C1 segment of cervical spinal cord (tissue), 14 donors: ENCODE measurements at places on chromosomes 13 and 19.
A peak's percentile ranks its signal among the peaks of the same experiment; 100 is the strongest.

DNA sequence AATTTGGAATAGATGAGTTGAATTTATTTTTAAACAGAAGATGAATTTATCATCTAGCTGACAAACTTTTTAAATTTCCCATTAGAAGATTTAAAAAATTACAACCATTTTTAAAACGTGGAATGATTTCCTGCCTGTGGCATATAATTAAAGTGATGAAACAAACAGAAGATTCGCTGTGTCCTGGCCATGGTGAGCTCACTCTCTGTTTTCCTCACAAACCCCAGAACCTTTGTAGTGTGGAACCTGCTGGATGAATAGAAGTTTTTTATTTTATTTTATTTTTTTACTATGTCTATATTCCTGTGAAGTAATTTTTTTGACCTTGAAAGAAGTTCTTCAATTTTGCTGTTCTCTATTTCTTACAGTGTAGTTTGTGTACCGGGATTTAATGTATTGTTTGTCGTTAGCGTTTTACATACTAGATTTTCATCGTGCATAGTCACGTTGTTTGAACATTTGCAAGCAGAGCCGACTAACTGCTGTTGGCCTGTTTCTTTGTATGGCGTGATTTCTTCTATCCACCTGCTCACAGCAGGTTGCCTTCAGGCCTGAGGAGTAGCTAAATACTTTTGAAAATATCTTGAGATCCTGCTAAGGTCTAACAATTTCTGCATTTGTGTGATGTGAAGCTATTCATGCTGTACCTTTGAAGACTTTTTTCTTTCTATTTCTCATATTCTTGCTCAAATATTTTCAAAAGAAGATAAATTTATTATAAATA lies 149.2 kb downstream of the GGACT start:
- no peak for DNase-seq

DNA sequence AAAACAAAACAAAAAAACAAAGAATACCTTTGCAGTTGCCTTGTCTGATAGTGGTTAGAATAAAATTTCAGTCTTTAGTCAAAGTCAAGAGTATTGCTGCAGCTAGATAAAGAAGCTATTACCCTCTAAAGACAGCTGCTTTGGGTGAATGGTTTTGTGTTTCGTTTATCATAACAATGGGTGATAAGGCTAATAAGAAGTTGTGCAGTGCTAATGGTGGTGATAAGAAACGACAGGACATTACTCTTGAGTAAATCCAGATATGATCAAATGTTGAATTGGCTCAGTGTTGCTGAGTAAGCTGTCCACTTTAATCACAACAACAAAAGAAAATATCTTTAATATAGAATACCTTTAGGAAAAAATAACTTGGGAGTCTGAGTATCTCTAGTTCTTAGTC lies 1825.3 kb downstream of the SLITRK5 start:
- DNase-seq = no peak

- DNase-seq = no peak
These were observed 1591.5 kb downstream of the PCDH9 start for GRCh38 chr13:65638572-65639168.

- DNase-seq = peak; percentile 48
These were observed 2.1 kb upstream of the PCDH8 start for GRCh38 chr13:52850396-52851136.
